ENCODE measurements at places on chromosomes 12 and 14.

DNA sequence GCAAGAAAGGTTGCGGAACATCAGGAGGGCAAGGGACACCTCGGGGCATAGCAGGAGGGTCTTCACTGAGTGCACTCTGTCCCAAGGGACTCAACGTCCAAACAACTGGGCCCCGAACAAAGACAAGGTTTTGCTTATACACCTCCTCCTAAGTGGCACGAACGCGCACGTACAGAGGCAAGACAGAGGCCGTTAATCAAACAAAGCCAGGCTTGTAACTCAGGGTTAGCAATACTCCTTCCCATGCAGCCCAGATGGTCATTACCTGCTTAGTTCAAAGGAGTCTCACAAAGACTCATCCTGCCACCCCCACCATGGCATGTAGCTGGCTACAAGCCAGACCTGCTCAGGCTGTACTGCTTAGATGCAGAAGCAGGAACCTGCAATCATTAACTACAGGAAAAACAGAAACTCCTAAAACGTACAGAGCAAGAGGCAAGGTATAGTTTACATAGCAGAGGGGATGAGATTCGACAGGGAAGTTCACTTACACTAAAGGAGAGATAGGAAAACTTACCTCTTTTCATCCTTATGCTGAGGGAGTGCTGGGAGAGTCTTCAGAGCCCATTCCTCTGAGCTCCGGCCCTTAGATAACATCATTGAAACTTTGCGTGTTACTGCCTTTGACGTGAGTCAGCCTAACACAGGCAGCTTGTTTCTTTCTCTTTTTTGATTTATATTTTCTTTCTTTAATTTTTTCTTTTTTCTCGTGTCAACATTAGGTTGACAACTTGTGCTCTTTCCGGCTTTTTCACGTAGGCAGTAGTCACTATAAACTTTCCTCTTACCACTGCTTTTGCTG, 1319.1 kb downstream of the TMEM121 start:
- DNase-seq = no peak

- DNase-seq = no peak
Measured at GRCh38 chr14:37343307-37344094, 145.8 kb downstream of the MIPOL1 start.

GRCh38 chr12:97321621-97322020, 141.0 kb upstream of the RMST start:
- no peak for DNase-seq

DNA sequence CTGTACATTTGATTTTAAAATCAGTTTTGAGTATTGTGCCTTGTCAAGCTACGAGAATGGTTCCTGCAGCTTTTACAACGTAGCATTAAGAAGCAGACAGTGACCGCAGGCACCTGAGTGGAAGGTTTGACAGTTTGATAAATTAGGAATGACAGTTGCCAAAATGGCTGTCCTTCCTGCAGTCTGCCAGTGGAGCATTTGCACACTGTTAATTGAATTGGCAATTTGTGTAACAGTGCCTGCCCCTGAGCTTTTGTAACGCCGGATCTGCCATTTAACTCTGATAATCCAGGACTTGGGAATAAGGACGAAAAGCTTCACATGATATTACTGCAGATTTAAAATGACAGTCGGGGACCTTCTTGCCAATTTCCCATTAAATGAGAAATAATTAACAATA, 385.3 kb downstream of the NPAS3 start:
- no peak for DNase-seq

DNA sequence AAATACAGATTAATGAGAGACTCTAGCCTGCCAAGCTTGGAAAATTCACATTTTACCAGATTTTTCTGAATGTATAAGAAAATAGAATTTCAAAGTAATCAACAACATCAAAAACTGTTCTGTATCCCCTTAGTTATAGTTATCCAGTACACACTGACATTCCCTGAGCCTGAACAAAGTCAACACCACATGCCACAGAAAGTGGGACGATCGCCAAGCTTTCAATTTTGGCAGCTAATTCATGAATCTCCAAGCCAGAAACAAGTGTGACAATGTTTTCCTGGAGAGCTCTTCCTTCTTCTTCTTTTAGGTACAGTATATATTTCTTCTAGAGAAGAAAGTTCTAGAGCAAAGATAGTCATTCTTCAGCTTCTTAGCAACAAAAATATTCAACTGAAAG, 290.2 kb downstream of the PRKD1 start:
- no peak for DNase-seq

DNA sequence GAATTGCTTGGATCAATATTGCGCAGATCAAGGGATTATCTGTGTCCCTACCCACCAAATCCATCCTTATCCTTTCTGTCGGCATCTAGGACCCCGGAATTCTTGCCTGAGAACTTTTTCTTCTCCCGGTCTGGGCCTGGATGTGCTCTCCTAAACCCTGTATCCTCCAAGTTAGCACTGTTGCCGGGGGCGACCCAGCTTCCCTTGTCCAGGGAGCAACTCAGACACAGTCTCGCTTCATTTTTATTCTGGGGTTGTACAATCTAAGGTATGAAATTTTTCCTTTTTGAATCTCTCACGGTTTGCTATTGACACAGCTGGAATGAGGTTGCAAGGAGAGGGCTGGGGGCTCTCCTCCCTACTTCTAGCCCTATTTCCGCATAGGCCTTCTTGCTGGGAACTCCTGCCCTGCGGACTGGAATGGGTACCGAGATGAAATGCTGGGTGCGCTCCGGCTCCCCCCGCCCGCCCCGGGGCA, 403 bp upstream of the PNP start:
- peak; percentile 30 for DNase-seq

DNA sequence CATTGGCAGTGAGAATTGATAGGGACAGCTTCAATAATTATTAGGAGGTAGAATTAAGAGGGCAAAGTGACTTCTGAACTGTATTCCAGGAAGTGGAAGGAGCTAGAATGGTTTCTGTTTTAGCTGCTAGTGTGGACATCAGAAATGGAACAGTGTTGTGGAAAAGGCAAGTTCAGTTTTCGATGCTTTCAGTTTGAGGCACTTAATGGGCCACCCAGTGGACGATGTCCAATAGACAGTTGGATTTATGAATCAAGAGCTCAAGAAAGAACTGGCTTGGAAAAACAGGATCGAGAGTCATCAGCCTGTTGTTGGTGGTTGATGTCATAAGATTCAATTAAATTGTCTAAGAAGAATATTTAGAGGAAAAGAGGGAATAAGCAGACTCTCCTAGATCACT, 136.3 kb downstream of the DYRK2 start:
- DNase-seq = no peak

DNA sequence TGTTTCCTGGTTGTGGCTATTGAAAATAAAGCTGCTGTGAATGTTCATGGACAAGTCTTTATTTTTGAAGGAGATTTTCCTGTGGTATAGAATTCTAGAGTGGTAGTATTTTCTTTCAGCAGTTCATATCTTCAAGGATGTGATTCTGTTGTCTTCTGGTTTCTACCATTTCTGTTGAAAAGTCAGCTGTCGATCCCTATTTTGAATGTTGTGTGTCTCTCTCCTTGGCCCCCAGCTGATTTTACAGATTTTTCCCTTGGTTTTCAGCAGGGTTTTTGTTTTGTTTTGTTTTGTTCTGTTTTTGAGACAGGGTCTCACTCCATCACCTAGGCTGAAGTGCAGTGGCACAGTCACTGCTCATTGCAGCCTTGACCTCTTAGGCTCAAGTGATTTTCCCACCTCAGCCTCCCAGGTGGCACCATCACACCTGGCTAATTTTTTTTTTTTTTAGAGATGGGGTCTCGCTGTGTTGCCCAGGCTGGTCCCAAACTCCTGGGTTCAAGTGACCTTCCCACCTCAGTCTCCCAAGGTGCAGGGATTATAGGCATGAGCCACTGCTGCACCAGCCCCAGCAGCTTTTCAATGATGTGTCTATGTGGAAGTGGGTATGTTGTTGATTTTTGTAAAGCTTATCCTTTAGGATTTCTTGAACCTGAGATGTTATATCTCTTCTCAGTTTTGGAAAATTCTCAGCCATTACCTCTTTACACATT, 28.1 kb downstream of the CFAP251 start:
- DNase-seq = no peak

GRCh38 chr14:89171168-89171567, 245.9 kb downstream of the FOXN3 start:
- DNase-seq = no peak

DNA sequence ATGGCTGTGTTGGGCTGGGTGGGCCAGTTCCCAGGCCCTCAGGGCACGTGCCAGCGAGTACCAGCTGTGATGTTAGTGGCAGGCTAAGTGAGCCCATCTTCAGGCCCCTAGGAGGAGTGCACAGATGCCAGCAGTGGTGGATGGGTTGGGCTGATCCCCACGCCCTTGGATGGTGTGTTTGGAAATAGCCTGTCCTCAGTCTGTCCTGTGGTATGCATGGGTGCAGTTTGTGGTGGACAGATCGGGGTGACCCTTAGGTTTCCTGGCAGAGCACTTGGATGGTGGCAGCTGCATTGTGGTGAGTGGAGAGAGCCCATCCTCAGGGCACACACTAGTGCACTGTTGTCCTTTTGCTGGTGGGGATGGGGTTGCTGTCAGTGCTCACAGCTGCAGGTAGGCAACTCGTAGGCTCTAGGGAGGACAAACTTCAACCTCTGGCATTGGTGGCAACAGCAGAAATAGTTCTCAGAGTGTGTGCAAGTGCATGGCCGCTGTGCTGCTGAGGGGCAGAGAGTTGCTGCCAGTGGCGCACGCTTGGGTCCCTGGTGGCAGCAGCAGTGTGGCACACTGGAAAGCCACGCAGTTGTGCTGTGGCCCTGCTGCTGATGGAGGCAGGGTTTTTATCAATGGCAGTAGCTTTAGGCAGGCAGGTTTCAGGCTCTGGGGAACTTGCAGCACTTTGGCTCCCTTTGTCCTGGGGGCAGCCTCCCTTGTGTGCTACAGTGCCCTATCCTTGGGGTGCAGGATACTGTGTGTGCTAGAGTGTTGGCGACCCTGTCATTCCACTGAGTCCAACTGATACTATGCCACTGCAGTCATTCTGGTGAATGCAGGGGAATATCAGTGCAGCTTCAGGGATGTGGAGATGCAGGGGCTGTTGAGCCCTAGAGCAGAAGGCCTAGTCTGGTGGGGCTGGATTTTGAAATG, 65.5 kb downstream of the FBXO33 start:
- DNase-seq = no peak

DNA sequence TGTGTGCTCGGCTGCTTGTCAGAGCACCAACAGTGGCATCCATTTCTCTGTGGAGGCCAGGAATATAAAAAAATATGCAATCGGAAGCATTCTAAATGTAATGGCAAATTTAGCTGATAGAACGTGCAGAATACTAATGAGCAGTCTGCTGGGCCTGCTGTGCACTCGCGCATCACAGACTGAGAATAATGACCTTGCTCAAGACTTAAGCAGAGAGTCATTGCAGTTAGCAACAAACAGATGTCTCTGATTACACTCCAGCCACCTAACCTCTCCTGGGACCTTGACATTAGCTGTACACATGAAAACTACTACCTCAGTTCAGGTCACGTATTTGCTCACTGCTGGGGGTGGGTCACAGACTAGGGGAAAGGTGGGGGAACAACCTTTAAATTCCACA, 269.2 kb upstream of the DAAM1 start:
- peak; percentile 26 for DNase-seq

- no peak for DNase-seq
Measured at GRCh38 chr14:61328626-61329262, 7.4 kb downstream of the PRKCH start.

GRCh38 chr14:69716478-69717187, 50.3 kb upstream of the SRSF5 start:
- no peak for DNase-seq

- no peak for DNase-seq
Measured at GRCh38 chr12:6080149-6081045, 44.1 kb downstream of the VWF start.

GRCh38 chr14:67569651-67570290, 30.3 kb downstream of the PIGH start:
- DNase-seq = no peak

GRCh38 chr12:6603095-6603567, 4.0 kb downstream of the CHD4 start:
- peak; percentile 26 for DNase-seq

DNA sequence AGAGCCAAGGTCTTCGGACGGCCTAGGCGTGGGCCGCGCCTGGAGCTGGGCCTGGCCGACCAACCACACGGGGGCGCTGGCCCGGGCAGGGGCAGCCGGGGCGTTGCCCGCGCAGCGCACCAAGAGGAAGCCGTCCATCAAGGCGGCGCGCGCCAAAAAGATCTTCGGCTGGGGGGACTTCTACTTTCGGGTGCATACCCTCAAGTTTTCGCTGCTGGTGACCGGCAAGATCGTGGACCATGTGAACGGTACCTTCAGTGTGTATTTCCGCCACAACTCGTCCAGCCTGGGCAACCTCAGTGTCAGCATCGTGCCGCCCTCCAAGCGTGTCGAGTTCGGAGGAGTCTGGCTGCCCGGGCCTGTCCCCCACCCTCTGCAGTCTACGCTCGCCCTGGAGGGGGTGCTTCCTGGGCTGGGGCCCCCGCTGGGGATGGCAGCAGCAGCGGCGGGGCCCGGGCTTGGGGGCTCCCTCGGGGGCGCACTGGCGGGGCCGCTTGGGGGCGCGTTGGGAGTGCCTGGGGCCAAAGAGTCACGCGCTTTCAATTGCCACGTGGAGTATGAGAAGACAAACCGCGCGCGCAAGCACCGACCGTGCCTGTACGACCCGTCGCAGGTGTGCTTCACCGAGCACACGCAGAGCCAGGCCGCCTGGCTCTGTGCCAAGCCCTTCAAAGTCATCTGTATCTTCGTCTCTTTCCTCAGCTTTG, 4.4 kb upstream of the SHMT2 start:
- DNase-seq = peak; percentile 62

DNA sequence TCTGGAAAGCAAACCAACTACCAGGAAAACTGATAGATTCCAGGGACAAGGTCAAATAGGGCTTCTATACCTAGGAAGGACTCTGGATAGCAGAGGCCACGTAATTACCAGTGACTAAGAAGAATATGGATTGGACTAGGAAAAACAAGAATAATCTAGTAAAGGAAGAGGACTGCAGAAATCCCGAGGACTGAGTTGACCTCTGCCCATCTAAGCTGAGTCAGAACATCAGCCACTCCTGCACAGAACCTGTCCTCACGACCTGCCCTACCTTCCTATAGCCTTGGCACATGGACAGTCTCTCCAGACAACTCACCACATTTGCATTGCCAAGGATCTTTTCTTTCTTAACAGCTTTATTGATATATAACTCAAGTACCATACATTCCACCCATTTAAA, 2.3 kb downstream of the OR6J1 start:
- no peak for DNase-seq

DNA sequence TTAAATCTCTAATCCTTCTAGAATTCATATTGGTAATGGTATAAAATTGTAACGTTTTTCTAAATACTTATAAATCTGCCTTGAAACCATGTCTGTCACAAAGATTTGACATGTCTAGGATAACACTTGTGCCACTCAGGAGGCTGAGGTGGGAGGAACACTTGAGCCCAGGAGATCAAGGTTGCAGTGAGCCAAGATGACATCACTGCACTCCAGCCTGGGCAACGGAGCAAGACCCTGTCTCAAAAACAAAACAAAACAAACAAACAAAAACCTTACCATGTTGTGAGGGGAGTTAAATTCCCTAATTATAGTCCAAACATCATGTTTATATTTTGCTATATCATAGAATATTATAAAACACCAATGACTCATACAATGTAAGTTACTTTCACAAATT, 317.5 kb upstream of the SOX5 start:
- no peak for DNase-seq

- no peak for DNase-seq
Measured at GRCh38 chr14:68606644-68607043, 186.2 kb downstream of the ZFP36L1 start.

- no peak for DNase-seq
Measured at GRCh38 chr14:49583629-49584028, 2.6 kb downstream of the RPS29 start.

- DNase-seq = no peak
Measured at GRCh38 chr12:112916270-112916669, 9.5 kb downstream of the OAS1 start.

All from nephron progenitor cell (in vitro differentiated cells).